ENCODE measurements at places on chromosomes 16 and 17.

GRCh38 chr17:1032391-1032790 is 35.5 kb downstream of the TIMM22 start:
- DNase-seq = no peak

DNA sequence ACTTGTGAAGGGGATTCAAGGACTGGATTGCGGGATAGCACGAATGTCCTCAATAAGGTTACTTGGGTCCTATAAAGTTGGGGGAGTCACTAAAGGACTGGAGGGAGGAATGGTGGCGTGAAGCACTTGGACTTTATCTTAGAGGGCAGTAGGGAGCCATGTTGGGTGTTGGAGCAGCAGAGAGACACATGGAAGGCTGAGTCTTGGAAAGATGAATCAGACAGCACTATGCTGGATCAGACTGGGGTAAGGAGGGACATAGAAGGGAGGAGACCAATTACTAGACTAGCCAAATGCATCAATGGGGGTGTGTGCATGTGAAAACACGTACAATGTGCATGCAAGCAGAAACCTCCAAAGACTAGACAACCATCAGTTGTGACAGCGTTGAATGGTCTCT is 26.0 kb upstream of the DLX4 start:
- DNase-seq = no peak

GRCh38 chr16:71645450-71645849 is 19.5 kb downstream of the MARVELD3 start:
- no peak for DNase-seq

GRCh38 chr17:39782481-39782880 is 44.7 kb downstream of the GRB7 start:
- DNase-seq = no peak

GRCh38 chr17:33986088-33986487 is 269.0 kb upstream of the CCL2 start:
- DNase-seq = no peak

DNA sequence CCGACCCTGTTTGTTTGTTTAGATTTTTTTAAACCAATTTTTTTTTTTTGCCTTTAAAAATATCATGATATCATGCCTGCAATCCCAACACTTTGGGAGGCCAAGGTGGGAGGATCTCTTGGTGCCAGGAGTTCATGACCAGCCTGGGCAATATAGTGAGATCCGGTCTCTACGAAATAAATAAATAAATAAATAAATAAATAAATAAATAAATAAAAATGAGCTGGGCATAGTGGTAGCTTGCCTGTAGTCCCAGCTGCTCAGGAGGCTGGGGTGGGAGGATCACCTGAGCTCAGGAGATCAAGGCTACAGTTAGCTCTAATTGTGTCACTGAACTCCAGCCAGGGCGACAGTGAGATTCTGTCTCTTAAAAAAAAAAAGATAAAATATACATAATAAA is 8.1 kb upstream of the IGF2BP1 start:
- DNase-seq = no peak

DNA sequence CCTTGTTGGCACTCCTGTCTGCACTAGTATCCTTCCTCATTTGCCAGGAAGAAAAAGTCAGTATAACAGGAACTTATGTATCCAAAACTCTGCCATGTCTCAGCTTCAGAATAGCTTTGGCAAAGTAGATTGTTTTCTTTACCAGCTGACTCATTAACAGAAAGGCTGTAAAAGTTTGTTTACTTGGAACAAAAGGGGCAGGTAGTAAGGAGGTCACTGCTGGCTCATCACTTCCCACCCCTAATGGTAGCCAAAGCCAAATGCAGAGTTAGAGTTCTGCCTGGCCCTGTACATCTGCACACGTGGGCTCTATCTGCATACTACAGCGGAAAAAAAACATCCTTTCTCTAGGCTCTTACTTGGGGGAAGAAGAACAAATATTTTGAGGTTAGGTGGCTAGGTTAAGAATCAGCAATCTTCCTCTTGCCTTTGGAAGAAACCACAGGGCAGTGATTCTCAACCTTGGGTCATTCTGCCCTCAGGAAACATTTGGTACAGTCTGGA is 90.9 kb upstream of the BCAR1 start:
- no peak for DNase-seq

- DNase-seq = no peak
Observed at GRCh38 chr17:78272181-78272913, 40.9 kb downstream of the TMEM235 start.

DNA sequence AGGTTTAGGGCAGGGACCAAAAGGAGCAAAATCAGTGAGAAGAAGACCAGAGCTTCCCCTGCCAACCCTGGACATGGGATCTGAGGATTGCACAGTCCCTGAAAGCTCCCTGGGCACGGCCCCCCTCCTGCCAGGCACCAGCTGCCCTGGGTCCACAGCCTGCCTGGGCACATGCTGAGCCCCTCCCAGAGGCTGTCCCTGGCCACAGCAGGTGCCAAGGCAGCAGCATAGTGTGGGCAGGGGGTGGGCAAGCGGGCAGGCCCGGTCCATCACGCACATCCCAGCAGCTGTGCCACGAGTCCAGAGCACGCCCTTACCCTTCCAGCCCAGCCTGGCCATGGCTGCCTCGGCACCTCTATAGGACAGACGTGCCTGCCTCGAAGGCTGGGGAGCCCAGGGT is 12.7 kb downstream of the SCN4A start:
- no peak for DNase-seq
